ENCODE measurements at places on chromosomes 5 and 9.

DNA sequence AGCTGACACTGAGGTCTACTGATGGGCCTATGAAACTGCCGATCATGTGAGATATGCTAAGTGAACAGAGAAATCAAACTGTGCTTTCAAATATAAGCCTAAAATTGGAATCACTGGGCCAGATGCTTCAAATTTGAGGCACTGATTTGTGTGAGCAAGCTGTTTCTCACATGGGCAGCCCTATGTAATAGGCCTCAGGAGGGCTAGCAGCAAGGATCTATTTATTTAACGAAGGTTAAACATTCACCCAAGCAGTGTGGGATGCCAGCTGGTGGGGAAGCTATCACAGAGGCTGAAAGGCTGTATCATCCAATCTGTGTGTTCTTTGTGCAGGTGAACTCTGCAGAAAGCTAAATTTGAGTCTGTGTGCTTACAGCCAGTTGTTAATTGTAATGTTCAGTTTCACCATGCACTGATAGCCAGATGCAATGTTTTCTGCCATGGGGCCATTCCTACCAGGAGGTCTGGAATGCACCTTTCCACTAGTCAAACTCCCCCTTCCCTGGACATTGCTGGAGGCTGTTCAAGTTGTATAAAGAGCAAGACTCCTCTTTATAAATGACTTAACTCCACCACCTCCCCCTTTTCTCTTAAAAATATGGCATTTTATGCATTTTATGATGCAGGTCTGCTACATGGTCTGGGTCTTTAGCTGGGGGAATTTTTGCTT, 228.9 kb downstream of the SH3GL2 start:
- DNase-seq = no peak

GRCh38 chr9:698954-699353, 142.5 kb upstream of the DMRT1 start:
- no peak for DNase-seq

DNA sequence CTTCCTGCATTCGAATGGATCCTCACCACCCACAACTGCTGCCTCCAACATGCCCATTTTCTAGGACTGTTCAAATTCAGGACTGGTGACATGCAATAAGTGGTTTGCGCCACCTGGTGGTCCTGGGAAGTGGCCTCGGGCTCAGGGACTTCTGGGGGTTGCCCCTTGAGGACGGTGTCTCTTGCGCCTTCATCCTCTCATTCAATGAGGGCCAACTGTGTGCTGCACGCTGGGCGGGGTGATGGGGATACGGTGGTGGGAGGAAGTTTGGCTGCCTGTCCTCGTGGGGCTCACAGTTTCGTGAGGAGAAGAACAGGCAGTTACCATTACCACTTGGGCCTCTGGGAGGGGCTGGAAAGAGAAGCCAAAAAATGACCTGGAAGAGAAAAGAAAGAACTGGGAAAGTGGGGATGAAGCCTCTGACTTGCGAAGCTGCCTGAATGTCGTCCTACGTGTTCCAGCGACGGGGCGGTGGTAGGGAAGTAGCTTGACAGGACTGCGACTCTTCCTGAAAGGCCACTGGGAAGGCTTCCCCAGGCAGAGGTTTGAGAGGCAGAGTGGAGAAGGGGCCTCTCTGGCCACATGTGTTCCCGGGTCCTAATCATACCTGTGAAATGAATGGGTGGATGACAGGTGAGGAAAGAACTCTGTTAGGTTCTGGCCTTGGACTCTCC, 49.0 kb downstream of the PSD2 start:
- peak; percentile 45 for DNase-seq

GRCh38 chr9:35273591-35273990, 111.8 kb downstream of the UNC13B start:
- DNase-seq = no peak

GRCh38 chr5:44875661-44876605, 67.2 kb downstream of the MRPS30 start:
- no peak for DNase-seq

DNA sequence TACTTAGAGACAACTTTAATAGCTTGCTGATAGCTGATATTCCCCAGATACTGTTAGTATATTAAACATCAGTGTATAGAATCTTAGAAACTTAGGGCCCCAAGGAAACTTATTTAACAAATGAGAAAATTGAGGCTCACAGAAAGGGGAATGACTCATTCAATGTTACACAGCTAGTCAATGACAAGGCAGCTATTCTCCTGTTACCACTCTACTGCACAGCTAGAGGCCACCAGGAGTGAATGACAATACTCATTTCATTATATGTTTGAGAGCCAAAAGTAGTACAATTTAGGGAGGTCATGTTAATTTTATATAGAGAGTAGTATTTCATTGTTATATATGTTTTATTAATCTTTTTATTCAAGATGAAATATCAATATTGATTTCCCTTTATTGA, 33.2 kb upstream of the PCDHB1 start:
- DNase-seq = no peak

GRCh38 chr9:108654566-108654965, 201.2 kb downstream of the ACTL7B start:
- DNase-seq = no peak

- no peak for DNase-seq
Measured at GRCh38 chr9:134764473-134765269, 115.9 kb upstream of the FCN2 start.

GRCh38 chr5:956941-957747, 51.5 kb upstream of the NKD2 start:
- DNase-seq = no peak

DNA sequence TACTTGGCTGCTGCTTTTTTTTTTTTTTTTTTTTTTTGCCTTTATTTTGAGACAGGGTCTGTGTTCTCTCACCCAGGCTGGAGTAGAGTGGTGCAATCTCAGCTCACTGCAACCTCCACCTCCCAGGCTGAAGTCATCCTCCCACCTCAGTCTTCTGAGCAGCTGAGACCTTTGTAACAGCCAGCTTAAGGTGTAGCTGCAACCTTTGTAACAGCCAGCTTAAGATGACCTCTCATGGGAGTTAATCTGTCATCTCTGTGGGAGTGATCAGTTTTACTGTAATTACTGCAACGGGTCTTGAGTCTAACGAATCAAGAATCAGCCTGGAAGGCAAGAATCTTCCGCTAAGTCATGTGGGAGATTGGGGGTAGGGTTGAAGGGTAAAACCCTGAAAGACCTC, 31.6 kb upstream of the SNX2 start:
- DNase-seq = no peak

- DNase-seq = no peak
Measured at GRCh38 chr5:154291917-154292316, 101.4 kb downstream of the GALNT10 start.

GRCh38 chr9:12776513-12777055, 1.8 kb downstream of the LURAP1L start:
- no peak for DNase-seq

DNA sequence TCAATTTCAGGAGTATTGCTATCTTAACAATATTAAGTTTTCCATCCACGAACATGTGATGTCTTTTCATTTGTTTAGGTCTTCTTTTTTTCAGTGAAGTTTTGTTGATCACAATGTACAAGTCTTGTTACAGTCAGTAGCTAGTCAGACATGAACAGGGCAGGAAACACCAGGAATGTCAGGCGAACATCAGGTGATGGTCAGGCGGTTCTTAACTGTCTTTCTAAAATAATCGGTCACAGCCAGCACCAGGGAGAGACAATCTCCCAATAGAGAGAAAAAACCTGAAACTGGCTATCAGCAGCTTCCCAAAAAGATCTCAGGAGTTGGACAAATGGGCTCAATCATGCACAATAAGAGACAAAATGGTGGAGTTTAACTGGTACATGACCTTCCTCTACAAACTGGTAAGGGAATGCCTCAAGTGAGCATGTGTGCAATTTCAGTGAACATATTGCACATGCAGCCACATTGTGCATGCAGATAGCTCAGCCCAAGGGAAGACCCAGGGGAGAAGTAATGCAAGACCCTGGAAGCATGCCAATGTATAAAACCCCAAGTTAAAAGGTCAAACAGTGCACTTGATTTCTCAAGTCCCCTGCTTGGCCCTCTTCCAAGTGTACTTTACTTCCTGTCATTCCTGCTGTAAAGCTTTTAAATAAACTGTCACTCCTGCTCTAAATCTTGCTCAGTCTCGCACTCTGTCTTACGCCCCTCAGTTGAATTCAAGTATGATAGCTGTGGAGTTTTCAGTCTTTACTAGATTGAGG, 176.1 kb upstream of the RASEF start:
- DNase-seq = no peak

DNA sequence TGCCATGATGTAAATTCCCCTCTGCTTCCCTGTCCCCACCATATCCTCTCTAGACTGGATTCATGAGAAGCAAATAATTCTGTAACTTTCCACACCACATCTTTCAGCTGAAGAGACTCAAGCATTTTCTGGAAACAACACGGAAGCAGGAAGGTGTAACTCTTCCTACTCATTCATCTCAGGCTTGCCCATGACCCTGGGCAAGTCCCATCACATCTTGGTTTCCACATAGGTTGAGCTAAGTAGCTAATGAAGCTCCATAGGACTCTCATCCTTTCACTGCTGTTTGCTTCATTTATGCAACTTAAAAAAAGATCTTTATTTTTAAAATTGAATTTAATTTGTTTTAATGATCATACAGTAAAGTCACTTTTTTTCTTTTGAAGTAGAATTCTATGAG, 32.7 kb upstream of the STARD4 start:
- no peak for DNase-seq

Data from NCI-H1930 (cell line).